ENCODE measurements at places on chromosomes 6 and 20. TPM values are rescaled to one million over a fixed set of nuclear protein-coding genes. Genes with fewer than 3 reads are reported as not detected.

DNA sequence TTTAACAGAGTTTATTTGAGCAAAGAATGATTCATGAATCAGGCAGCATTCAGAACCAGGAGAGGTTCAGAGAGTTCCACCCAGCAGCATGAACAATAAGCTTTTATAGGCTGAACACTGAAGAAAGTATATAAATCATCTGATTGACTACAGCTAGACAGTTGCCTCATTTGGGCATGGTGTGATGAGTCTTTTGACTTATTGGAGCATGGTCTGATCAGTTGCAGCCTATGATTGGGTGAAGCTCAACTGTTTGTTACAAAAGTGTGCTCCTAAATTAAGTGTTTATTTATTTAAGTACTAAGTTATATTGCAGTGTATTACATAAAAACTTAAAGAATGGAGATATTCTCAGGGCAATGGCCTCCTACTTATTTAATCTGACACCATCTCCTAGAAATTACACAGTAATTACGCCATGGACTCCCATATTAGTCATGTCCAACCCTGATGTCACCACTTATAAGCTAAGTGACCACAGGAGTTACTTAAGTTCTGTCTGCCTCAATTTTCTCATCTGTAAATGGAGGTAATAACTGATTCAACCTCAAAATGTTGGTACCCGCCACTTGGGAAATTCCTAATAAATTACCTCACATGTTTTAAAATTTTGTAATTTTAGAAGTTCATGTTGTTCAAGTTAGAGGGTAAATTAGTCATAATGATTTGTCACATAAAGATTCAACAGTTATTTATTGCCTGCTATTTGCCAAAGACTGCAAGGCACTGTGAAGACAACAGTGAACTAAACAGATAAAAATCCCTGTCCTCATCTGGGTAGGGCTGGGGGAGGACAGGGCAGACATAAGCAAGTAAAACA is 15.2 kb upstream of the ROS1 start:
- DNase-seq, result no peak

Gene TMEM200A
- 11.3 TPM for total RNA-seq

Gene E2F1
- total RNA-seq, result 18.1 TPM

DNA sequence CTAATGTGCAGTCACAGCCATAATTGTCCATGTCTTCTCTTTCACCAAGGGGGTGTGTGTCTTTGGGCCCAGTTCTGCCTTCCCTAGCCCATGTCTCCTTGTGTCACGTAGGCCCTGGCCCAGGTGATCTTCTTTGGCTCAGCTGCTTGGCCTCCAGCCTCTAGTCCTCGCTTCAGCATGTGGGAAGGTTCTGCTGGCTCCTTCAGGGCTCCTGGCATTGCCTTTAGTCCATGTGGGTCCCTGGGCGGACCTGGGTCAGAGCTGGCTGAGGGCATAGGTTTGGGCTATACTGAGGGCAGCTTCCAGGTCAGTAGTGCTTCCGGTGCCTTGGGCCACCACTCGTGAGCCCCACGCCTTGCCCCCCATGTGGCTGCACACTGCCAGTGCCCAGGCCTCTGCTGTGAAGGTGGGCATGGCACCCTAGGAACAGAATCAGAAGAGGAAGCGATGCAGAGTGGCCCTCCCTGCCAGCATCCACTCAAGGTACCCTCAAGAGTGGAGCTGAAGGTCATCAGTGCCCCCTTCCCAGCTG is 12.8 kb downstream of the AARS2 start:
- DNase-seq, result no peak

GRCh38 chr6:144219056-144219685 is 66.0 kb upstream of the UTRN start:
- no peak for DNase-seq

GRCh38 chr6:3323696-3324261 is 65.0 kb downstream of the PSMG4 start:
- DNase-seq, result no peak

Gene CAGE1
- 0.09 TPM for total RNA-seq

Gene KPNA5
- total RNA-seq, result 29.5 TPM

Gene CABLES2
- 23.6 TPM for total RNA-seq

GRCh38 chr20:49419785-49420184 is 62.7 kb downstream of the KCNB1 start:
- no peak for DNase-seq

Data from mesothelial cell of epicardium (in vitro differentiated cells).